ENCODE measurements at places on chromosomes 4 and X.

GRCh38 chr4:106258145-106259045 is 57.6 kb downstream of the TBCK start:
- DNase-seq, result no peak

DNA sequence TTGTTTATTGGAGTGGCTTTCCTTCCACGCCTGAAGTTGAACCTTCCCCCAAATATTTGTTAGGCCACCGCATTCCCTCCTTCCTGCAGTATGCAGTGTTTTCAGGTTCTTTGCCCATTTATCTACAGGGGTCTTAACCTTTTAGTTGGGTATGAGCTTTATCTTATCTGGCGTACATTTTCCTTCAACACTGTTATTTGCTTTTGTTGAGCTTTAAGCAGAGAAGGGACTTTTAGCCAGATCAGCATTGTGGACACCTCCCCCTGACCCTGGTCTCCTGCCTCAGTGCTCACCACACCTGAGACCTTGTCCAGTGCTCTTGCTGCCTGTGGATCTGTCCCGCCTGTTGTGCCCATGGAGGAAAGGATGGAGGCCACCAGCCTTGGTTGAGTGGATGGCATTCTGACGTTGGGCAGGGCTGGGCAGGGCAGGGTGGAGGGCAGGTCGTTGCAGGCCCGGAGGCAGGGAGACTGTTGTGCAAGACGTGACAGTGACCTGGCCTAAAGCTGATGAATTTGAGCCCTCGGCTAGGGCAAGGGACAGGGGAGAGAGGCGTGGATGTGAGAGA is 998 bp upstream of the DUSP9 start:
- DNase-seq, result no peak

- DNase-seq, result peak; percentile 54
These were observed 93.8 kb upstream of the HELT start for GRCh38 chr4:184924516-184924915.

GRCh38 chrX:131801066-131801465 is 222.0 kb upstream of the STK26 start:
- DNase-seq, result no peak

DNA sequence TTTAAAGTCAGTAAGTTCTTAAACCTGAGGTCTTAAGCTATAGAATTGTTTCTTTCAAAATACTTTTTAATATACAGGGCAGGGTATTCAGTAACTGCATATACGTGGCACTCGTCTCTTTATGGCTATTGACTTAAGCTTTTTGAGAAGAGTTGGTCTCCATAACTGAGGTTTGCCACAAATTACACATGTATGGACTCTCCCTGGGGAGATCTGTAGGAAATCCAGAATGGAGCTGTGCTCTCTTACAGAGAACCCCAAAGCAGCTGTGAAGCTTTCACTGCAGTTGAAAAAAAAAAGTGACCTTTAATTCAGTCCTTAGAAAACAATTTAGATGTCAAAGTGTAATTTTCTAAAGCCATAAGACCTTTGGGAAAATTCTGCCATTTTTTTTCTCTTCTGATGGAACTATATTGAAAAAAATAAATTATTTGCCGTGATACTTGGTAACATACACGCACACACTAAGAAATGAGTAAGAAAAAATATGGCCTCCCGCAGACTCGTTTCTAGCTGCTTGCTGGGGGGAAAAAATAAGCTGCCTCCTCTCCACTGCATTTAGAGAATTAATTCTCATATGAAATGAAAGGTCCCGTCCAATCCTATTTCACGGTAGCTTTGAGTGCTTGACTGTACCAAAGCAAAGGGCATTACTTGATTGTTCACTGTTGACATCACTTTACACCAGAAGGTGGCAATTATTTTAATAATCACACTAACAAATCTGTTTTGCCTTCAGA is 159.4 kb upstream of the TENM3 start:
- no peak for DNase-seq

GRCh38 chr4:1656986-1657385 is 27.1 kb downstream of the FAM53A start:
- DNase-seq, result no peak

GRCh38 chr4:169934794-169935429 is 91.3 kb downstream of the MFAP3L start:
- DNase-seq, result no peak

DNA sequence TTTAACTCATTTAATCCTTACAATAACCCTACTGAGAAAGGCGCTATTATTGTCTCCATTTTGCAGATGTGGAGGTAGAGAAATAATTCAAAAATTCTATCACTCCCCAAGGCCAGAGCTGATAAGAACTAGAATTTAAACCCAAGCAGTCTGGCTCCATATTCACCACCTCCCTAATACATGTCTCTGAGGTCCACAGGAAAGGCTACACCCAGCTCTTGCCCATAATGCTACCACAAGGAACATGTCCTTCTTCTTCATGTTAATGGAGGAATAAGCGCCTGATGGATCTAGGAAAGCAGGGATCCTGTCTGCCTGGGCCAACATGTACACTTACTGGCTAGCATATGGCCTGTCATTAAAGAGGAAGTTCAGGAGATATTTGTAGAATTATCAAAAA is 16.3 kb downstream of the APBB2 start:
- peak; percentile 30 for DNase-seq

DNA sequence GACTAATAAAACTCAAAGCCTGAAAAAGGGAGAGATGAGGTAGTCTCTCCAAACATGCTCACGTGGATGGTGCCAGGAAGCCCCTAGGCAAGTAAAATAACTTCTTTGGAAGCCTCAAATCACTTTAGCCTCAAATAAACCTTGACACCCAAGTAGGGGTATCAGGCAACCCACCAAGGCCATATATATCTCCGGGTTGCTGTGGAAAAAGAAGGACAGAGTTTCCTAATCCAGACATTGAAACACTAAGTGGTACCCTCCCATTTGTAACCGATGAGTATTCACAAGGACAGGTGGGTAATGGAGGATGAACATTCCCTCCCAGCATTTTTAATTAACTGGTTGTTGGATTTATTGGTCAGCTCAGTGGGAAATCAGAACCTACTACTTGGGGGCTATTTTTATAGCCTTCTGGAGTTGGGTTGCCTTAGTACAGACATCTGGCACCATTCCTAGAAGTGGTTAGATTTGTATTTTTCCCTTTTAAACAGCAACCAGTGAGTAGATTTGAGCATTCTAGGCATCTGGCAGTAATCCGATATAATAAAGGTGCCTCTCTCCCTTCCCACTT is 87.7 kb downstream of the GPC3 start:
- DNase-seq, result no peak

GRCh38 chr4:180571516-180572055 is 1671.6 kb upstream of the TENM3 start:
- DNase-seq, result no peak

- no peak for DNase-seq
These were observed 34.3 kb upstream of the CPEB2 start for GRCh38 chr4:14967982-14968381.

DNA sequence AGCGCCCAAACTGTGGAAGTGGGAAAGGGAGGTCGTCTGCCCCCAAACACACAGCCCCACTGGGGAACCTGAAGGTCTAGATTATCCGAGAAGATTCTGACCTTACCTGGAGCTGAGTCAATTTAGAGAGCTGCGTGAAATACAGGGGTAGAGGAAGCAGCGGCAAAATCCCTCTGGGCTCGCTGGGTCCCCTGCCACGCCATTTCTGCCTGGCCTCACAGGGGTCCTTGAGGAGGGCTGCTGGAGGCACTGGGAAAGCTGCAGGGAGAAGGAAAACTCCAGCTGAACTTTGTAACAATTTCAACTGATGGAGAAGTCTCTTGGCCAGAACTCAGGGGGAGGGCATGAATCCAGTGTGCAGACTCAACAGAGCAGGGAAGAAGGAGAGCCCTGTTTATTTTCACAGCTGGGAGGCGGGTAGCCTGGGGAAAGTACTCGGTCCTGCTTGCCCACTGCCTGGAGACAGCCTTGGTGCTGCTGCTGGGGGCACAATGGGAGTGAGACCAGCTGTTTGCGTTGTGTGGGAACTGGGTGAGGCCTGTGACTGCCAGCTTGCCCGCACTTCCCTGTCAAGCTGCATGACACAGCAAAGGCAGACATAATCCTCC is 93.2 kb upstream of the MAPK10 start:
- no peak for DNase-seq

DNA sequence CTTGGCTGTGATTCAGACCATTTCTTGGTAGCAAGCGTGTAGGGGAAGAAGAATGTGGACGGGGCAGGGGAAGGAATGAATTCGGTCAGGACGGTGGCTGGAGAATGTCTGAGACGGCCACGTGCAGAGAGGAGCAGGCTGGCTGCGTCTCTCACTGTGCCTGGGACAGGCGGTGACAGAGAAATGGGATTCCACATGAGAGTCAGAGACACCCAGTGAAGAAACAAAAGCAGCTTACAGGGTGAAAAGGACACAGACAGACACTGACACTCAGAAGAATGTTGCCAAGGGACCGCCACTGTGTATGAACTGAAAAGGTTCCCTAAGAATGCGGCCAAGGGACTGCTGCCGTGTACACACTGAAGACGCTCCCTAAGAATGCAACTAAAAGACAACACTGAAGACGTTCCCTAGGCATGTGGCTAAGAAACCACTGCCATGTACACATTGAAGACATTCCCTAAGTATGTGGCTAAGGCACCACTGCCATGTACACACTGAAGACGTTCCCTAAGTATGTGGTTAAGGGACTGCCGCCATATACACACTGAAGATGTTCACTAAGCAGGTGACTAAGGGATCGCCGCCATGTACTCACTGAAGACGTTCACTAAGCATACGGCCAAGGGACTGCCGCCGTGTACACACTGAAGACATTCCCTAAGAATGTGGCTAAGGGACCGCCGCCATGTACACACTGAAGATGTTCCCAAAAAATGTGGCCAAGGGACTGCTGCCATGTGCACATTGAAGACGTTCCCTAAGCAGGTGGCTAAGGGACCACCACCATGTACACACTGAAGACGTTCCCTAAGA is 49.1 kb downstream of the DHRSX start:
- no peak for DNase-seq

DNA sequence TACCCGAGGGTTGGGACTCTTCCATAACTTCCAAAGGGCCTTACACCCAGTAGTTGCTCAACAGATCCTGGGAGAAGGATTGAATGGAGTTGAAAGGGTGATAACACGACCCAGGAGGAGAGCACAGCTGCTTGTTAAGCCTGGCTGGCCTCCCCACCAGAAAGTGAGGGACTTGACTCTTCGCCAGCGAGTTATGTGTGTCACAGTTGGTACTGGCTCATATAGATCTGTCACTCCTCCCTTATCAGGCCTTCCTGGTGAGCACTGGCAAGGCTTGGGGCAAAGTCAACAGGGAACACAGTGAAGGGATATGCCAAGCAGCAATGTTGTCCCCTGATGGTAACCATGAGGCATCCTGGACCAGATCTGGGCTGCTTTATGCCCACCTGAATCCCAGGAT is 35.8 kb downstream of the APLN start:
- DNase-seq, result no peak

DNA sequence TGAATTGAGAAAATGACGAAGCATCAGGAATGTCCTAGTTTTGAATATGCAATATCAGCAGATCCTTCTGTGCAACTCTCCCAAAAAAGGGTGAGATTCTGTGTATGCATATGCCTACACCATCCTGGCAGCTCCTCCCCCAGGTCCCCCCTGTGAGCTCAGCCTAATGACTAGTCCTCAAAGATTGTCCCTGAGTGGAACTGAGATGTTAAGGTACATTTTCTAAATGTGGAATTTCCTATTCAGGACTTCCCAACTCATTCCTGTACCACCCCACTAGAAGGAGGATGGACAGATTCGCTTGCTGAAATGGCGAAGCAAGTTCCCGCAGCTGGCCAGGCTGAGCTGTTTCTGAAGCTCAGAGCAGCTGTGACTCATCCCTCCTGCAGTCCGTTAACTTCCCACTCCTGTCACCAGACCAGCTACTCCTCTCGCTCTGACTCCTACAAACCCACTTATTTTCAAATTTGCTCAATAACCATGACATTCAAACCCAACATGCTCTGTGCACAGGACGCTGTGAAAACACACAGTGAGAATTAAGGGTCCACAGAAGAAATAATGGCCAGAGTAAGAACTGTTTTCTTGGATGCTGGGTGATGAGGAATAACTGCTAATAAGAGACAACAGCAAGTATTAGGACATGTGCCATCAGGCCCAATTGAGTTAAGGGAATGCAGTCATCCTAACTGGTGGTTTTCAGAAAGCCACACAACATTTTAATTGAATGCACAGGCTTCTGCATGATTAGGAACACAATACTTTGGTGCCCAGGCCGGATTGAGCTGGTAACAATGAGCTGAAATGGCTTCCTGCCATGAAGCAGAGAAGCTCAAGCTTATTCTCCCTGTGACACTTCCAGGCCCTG is 40.0 kb upstream of the IRF2 start:
- peak; percentile 89 for DNase-seq

GRCh38 chr4:6443035-6444023 is 29.1 kb downstream of the PPP2R2C start:
- no peak for DNase-seq

GRCh38 chr4:138500869-138501268 is 258.7 kb upstream of the SLC7A11 start:
- DNase-seq, result no peak

DNA sequence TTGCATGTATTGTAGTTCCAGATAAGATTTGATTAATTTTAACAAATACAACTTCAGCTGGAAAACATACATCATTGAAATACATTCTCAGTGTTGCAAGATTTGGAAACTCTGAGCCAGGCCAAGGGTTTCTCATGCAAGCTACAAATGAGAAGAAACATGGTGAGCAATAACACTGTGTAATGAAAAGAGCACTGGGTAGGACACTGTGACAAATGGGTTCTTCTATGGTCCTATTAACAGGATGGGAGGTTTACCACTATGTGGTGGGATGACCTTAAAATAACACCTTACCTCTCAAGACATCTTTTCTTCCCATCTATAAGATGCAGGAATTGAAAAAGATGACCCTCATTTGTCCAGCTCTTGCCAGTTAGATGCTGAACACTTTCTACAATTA is 19.6 kb upstream of the NDNF start:
- DNase-seq, result no peak

GRCh38 chrX:44874420-44875184 is 1.6 kb downstream of the KDM6A start:
- DNase-seq, result peak; percentile 9

DNA sequence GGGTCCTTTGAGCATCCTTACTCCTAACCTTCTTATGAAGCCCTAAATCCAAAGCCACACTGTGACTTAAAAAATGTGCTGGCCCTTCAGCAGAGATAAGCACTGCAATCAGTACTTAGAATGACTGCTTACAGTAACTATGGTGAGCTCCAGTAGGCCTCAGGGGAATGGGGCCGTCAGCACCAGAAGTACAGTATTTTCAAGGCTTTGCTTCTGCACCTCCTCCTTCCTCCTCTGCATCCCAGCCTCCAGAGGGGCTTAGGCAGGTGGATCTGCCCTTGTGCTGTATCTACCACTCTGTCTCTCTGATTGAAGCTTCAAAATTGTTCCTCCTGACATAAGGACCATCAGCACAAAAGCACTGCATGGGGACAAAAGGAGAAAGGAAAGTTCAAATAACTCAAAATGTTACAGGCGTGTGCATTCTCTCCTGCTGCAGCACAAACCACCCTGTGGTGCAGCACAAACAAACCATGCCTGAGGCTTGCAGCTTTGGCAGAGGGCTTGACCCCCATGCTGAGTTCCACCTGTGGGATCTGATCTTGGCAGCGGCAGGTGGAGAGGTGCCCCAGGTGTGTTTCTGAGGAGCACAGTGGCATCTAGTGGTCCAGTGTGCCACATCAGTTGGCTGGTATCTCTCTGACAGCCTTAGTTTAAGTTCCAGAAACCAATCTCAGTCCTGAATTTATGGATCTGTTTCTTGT is 164.7 kb downstream of the SOWAHB start:
- DNase-seq, result no peak

GRCh38 chr4:73871511-73872310 is 2.5 kb downstream of the CXCL1 start:
- no peak for DNase-seq

GRCh38 chrX:134715930-134716619 is 57.8 kb upstream of the PLAC1 start:
- DNase-seq, result no peak
